NT2/D1 (cell line): ENCODE measurements at places on chromosomes 1 and 21.

DNA sequence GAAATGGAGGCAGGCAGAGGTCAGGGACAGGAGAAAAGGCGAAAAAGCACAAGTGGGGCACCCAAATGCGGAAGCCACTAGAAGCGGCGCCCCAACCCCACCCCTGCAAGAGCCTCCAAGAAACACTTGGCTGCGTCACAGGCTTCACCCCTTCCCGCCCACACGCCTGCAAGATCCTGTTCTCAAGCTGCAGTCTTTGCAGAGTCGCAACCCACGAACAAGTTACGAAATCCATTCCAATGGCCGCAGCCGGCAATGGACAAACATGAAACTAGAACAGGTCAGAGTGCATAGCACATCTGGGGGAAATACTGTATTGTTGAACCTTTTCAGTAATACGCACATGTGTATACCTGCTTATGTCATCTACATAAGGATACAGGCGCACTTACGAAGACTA is 103.6 kb downstream of the PSMG1 start:
- no peak for DNase-seq

DNA sequence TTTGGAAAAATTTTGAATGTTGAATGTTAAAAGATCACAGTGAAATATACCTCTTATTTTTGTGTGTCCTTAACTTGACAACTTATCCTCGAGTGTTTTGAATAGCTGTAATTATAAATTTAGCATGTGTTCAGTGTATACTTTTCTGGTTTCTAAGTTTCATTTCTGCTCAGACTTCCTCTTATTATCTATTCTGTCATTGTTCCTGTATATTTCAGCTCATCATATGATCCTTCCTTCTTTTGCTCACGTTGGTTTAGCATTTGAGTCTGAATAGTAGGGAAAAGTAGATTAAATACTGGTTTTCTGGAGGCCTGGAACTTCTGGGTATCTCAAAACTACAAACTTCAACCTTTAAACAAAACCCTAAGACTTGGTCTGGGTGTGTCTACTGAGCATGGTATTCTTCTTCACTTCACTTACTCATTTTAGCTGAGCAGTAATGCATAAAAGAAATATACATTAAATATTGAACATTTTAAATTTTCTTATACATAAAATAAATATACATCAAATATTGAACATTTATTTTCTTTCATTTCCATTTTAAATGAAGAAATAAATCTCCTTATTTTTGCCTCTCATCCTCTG is 3.3 kb upstream of the ATP6V1G3 start:
- DNase-seq = no peak

GRCh38 chr1:39969531-39970270 is 14.8 kb downstream of the MFSD2A start:
- no peak for DNase-seq

- no peak for DNase-seq
Observed at GRCh38 chr21:26491663-26492062, 81.4 kb downstream of the CYYR1 start.

- DNase-seq = no peak
Observed at GRCh38 chr1:25902462-25902861, 3.8 kb downstream of the STMN1 start.

GRCh38 chr1:180310095-180310494 is 80.0 kb downstream of the LHX4 start:
- no peak for DNase-seq

- no peak for DNase-seq
Observed at GRCh38 chr1:227798078-227798802, 17.2 kb upstream of the PRSS38 start.

GRCh38 chr1:184595596-184595995 is 159.1 kb downstream of the EDEM3 start:
- DNase-seq = no peak

DNA sequence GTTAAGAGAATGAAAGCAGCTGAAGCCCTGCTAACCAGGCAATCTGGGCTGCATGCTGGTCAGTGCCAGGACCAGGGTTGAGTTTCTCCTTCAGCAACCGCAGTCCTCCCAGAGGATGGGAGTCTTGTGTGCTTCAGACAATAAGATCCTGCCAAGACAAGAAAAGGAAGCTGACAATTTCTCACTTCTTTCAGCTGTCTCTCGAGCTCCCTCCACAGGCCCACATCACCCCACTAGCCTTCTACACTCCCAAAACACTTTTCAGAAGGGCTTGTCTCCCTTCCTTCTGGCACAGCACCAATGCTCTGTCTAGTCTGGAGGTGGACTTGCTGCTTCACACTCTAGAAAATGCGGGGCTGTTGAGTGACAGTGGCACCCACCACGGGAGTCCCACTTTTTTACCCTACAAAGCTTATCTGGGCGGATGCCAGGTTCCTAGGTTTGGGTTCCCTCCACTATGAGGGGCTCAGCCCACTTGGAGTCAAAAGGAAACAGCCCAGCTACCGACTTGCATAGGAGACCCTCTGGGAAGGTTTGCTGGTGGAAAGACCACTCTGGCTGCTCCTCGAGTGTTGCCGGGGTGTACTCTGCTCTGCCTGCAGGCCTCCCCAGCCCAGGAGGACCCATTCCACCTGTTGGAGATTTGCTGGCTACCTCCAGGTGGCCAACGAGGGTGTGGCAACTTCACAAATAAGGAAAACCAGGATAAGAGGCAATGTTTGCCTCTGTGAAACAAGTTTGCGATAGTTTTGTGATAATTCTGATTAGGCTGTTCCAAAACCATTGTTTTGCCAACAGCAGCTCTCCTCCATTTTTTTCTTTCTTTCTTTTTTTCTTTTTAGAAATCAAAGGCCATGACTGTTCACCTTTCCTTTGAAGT is 68.9 kb downstream of the TENT5C start:
- no peak for DNase-seq
